Stimulated activated CD8-positive, alpha-beta memory T cell treated with anti-CD3 and anti-CD28 coated beads, Interleukin-4, amount 100 ng/mL, for 4 hours (primary cell): ENCODE measurements at places on chromosomes 16 and 17.

- DNase-seq: no peak
Measured at GRCh38 chr17:51439395-51440229, 179.3 kb downstream of the UTP18 start.

DNA sequence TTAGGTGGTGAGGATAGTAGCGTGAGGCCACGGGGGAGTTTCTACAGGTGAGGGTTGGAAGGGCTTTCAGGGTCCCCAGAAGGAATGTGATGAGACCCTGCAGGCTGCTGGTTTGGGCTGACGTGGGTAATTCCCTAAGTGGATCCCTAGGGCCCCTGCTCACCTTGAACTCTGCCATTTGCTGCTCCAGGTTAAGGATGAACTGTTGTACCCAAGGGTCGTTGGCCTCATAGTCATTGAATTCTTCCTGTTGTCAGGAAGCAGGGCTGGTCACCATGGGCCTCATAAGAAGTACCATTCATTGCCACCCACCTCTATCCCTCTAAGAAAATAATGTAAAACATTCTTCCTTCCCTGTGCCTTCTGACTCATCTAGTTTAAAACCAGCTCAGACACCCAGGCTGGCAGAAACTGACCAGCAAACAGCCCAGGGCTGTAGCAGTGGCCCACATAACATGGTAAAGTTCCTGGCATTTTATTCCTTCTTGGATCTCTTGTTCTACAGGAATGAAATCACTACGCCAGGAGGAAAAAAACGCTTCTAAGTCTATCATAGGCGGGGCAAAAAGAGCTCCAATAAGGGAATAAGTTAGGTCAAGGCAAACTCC lies 27.6 kb downstream of the FCSK start:
- DNase-seq: no peak

DNA sequence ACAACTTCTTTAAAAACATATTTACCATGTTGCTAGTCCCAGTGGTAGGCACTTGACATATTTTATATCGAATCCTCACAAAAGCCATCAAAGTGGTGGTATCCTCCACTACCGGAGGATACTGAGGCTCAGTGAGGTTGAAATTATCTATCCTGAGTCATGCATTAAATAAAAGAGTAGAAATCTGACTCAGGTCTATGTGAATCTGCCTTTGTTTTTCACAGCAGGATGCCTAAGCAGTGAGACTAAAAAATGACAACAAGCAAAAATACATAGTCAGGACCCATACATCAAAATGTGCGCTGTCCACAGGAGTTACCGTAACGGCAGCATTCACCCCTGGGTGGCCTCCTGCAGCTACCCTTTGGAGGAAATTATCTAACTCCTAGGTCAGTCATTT lies 17.7 kb downstream of the BRD7 start:
- DNase-seq: no peak

DNA sequence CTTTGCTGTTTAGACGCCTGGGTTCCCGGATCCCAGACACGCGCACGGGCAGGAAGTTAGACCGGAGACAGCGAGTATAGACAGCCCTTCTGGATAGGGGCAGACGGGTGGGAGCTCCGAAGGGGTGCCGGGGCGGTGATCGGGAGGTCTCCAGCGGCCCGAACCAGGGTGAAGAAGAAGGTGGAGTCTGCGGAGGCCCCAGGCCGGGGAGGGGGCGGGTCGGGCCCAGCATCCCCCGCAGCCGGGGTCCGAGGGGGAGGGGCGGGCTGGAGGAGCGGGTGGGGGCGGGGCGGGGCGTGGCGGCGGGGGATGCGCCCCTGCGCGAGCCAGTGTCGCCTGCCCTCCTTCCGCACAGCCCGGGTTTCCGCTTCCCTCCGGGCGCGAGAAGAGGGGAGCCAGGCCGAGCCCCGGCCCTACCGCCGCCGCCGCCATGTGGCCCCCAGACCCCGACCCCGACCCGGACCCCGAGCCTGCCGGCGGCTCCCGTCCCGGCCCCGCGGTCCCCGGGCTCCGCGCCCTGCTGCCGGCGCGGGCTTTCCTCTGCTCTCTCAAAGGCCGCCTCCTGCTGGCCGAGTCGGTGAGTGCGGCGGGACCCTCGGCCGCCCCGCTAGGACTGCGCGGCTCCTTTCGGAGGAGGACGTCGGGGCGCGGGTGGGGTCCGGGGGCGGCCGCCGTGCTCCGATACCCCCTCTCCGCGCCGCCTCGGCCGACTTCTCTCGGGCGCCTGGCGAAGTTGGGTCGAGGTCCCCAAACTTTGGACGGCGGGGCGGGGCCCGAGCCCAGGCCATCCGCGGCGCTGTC lies at the start of gene CMTM3:
TSS of gene CMTM3 (plus strand) at position 329 of the 801 bp plus-strand sequence. CDS start at position 431, 102 bp downstream.
- DNase-seq: peak; percentile 51

DNA sequence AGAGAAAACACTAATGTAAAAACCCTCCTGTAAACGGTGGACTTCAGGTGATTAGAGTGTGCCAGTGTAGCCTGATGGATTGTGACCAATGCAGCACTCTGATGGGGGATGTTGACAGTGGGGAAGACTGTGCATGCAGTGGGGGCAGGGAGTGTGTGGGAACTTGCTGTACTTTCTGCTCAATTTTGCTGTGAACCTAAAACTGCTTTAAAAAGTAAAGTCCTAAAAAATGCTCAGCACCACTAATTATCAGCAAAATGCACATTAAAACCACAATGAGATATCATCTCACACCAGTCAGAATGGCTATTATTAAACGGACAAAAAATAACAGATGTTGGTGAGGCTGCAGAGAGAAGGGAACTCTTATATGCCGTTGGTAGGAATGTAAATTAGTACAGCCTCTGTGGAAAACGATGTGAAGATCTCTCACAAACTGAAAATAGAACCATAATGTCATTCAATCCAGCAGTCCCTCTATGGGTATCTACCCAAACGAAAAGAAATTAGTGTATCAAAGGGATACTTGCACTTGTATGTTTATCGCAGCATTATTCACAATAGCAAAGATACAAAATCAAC lies 9.7 kb upstream of the ULK2 start:
- DNase-seq: no peak

- no peak for DNase-seq
Measured at GRCh38 chr17:45896803-45897693, 2.7 kb downstream of the MAPT start.

GRCh38 chr16:84369105-84369504 lies 767 bp downstream of the ATP2C2 start:
- DNase-seq: no peak

GRCh38 chr17:47852113-47852949 lies 1.4 kb upstream of the SP6 start:
- no peak for DNase-seq

GRCh38 chr17:49338883-49339282 lies 23.2 kb downstream of the ZNF652 start:
- no peak for DNase-seq

GRCh38 chr16:85179344-85180046 lies 67.2 kb upstream of the CIBAR2 start:
- no peak for DNase-seq

DNA sequence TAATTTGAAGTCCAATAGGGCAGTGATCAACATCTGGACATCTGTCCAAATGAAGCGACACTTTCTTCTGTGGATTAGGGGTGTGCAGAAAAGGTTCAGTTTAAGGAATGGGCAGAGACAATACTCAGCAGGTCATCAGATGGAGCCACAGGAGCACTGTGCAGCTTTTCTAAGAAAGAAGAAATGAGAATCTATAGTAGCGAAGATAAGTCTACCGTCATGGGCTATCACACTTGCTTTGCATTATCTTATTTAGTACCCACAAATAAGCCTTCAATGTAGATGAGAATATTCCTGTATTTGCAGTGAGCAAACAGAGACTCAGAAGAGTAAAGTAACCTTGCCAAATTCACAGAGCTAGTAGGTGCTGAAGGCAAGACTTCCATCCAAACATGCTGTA lies 412.0 kb upstream of the GOT2 start:
- no peak for DNase-seq

DNA sequence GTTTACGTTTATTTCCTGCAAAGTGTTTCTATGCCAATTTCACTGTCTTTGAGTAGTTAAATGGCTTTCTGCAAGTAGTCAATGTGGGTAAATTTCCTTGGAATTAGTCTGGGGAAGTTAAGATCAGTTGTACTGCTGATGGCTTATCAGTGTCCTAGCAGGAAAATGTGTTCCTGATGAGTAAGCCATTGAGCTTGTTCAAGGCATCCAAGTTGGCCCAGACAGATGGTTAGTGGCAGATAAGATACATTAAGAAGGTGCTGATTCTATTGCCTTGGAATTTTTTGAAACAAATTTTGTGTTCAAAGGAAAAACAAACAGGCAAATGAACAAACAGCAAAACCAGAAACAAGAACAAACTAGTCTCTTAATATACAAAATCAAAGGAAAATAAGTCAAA lies 258.4 kb downstream of the MAP2K6 start:
- DNase-seq: no peak

GRCh38 chr16:86118467-86119307 lies 219.7 kb downstream of the IRF8 start:
- no peak for DNase-seq

DNA sequence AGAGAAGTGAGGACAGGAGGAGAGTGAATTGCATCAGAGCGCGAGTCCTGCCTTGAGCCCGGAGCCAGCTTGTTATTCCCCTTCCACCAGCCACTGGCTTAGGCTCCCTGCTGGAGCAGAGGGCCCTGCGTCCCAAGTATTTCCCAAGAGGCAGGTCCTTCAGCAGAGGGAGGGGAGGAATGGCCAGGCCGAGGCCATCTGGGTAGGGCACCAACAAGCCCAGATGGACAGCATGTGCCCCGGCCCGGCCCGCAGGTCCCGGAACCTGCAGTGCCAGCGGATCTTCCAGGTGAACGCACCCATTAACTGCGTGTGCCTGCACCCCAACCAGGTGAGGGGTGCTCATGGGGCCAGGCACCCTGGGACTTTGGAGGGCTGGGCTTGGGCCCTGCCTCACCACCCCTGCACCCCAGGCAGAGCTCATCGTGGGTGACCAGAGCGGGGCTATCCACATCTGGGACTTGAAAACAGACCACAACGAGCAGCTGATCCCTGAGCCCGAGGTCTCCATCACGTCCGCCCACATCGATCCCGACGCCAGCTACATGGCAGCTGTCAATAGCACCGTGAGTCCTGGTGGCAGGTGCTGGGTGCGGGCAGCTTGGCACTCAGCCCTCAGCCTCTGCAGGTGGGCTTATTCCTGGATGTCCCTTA lies 1.7 kb downstream of the MLST8 start:
- no peak for DNase-seq

DNA sequence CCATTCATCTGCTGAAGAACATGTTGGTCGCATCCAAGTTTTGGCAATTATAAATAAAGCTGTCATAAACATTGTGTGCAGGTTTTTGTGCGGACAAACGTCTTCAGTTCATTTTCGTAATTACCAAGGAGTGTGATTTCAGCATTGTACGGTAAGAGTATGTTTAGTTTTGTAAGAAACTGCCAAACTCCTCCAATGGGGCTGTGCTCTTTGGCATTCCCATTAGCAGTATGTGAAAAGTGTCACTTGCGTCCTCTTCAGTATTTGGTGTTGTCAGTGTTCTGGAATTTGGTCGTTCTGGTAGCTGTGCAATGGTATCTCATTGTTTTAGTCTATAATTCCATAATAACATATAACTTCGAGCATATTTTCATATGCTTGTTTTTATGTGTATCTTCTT lies 120.9 kb downstream of the BCAS3 start:
- no peak for DNase-seq

DNA sequence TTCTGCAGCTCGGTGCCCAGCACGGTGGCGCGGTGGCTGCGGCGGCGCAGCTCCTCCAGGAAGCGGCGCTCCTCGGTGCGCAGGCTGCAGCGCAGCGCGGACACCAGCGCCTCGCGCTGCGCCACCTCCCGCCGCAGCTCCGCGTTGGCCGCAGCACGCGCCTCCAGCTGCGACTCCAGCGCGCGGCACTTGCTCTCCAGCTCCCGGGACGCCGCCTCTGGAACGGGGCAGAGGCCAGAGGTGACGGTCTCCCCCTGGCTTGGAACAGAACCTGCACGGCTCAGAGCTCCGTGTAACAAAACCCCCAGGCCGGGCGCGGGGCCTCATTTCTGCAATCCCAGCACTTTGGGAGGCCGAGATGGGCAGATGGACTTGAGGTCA lies 13.2 kb upstream of the CLUH start:
- DNase-seq: no peak

DNA sequence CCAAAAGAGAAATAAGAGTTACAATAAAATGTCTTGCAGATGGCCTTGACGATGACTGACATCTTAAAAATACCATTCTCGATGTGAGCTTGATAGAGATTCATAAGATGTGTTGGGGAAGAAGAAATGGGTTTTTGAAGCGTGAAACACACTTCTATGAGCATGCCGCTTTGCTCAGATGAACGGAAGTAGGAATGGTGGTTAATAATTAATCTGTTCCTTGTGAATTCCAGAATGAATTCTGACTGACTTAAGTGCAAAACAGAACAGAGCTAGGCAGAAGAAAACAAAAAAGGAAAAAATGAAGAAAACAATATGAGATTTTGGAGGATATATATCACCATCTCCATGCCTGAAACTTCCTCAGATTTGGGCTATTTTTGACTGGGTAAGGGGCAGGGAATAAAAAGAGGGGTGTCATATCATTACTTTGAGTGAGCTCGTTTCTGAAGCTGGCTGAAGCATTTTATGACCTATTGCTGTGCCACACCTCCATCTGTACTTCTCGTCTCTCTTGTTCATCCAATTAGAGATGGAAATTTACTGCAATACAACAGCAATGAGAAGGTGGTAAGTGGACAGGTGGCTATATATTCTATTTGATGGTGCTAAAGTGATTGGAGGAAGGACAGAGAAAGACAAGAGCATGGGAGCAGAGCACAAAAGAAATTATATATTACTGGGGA lies 1152.0 kb upstream of the CDH8 start:
- DNase-seq: no peak

DNA sequence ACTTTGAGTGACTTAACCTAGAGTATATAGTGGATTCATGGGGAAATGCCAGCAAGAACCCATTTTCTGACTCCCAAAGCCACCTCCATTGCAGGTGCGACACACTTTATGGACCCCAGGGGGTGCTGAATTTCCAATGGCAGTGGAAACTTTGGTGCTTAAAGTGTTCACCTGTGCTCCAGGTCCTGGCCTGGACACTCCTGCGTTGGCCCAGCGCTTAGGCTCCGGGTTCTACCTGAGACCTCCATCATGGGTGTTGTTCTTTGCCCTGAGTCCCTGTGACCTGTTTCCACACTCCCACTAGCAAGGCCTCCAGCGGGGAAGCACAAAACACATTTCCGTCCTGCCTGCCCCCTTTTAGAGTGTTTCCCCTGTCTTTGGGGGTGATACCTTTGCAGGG lies 3.0 kb downstream of the CCNF start:
- DNase-seq: no peak

DNA sequence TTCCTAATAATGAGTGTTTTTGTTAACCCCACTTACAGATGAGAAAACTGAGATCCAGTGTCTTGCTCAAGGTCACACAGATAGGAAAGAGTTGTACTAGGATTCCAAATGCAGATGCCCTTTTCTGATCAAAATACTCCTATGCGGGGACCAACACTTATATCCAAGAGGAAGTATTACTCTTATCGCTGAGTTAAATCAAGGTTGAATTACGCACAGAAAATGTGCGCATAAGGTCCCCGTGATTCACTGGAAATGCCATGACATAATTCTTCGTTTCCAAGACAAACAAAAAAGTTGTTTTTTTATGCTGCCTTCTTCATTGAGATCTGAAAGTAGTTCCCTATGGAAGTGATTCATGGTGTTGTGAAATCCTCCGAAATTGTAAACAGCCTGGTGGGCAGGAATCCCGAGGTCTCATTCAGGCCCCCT lies 463.8 kb upstream of the HSBP1 start:
- no peak for DNase-seq
